ENCODE measurements at places on chromosomes 11 and 22.

DNA sequence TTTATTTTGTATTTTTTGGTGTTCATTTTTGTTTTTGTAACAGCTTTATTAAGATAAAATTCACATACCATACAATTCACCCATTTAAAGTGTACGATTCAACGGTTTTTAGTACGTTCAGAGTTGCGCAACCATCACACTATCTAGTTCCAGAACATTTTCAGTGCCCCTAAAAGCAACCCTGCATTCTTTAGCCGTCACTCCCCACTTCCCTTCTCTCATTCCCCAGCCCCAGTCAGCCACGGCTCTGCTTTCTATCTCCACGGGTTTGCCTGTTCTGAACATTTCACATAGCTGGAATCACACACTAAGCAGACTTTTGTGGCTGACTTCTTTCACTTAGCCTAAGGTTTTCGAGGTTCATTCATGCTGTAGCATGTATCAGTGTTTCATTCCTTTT lies 9.6 kb upstream of the KCNQ1OT1 start:
- no peak for DNase-seq

DNA sequence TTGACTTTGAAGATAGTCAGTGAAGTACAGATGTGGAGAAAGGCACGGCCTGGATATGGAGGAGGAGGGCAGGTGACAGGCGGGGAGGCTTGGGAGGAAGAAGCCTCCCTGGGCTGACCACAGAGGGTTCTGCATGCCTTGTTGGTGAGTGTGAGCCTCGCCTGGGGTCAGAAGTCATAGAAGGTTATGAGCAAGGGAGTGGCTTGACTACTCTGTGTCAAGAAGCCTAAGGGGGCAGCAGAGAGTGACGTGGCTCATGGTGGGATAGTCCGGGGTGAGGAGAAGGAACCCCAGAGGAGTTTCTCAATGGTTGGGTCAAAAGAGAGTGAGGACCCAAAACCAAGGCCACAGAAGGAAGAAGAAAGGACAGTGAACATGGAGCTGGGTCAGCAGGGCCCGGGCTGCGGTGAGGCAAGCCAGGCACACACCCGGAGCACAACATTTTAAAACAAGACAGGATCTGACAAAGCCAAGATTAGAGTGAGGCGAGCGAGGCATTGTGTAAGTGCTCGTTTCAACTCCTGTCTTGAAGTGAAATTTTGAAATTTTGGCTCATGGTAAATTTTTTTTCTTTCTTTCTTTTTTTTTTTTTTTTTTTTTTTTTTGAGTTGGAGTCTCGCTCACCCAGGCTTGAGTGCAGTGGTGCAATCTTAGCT lies 31.9 kb downstream of the PDGFB start:
- DNase-seq: no peak

DNA sequence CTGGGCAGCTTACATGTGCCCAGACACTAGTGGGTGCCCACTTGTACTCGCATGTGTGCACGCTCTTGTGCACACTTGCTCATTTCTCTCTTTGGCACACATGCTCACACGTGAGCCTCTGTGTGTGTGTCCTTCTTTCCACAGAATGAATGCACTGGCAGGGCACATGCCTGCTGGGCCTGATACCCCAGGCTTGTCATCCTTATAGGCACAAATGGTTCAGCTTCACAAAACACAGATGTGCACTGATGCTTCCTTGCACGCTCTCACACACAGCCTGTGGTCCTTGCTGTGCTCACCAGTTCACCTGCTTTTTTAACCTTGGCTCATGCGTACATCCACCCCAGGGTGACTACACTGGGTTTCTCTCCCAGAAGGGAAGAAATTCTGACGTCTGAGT lies 174.8 kb downstream of the BUD13 start:
- DNase-seq: no peak

GRCh38 chr11:41189701-41190436 lies 269.6 kb downstream of the LRRC4C start:
- DNase-seq: no peak

GRCh38 chr22:33299245-33299956 lies 241.2 kb upstream of the SYN3 start:
- DNase-seq: no peak

DNA sequence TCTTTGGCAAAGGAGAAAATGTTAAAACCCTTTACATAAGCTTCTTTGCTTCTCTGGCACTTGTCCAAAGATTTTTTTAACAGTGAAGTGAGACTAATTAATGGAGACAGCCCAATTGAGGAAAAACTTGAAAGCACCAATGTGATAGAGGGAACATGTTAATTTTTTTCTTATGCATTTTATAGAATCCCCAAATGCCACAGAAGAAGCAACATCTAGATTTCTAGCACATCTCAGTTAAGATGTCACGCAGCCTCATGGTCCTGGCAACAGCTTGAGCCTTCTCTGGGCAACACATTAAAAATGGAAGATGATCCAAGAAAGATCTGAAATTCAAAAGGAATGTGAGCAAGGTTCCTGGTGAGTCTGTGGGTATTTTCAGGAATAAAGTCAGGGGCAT lies 48.5 kb downstream of the PACSIN2 start:
- DNase-seq: no peak

- no peak for DNase-seq
Measured at GRCh38 chr11:92675303-92675702, 294.1 kb upstream of the MTNR1B start.

- no peak for DNase-seq
Measured at GRCh38 chr11:34366522-34366921, 8.7 kb upstream of the ABTB2 start.

GRCh38 chr22:41237707-41238569 lies 2.8 kb downstream of the CHADL start:
- peak; percentile 74 for DNase-seq

GRCh38 chr11:11231763-11232162 lies 121.3 kb downstream of the CSNK2A3 start:
- no peak for DNase-seq

DNA sequence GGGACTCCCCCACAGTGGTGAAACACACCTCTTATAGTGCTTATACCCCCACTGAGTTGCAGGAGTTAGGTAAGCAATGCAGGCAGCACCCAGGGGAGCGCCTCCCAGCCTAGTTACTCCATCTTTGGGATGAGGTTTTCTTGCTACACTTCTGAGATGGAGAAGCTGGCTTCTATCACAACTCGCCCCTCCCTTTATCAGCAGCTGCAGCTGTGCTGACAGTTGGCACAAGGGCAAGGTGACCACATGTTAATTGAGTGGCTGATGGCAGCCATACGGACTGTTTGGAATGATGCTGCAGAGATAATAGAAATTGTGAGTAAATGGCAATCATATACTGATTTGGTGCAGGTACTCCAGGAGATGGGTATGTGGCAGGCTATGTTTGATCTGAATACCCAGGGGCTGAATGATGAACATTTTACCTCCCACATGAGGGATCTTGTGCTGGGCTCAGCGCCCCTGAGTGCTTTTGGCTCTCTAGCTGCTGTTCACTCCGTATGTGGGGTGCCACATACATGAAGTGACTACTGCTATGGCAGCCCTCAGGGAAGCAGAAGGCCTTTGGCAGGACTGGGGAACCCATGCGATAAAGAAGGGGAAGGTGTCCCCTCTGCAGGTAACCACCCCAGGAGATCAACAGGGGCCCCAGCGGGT lies 29.2 kb upstream of the KCNA4 start:
- DNase-seq: no peak

DNA sequence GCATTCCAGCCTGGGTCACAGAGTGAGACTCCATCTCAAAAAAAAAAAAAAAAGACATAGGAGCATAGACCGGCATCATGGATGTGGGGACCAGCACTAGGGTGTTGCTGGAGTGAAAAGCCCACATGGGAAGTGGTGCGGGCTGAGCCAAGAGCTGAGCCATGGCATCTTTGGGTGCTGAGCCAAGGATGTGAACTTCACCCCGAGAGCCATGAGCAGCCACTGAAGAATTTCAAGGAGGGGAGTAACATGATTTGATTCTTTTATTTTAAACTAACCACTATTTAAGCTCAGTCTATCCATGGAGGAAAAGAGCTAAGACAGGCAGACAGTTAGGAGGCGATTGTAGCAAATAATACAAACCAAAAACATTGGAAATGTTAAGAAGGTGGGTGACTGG lies 57.4 kb downstream of the AHNAK start:
- no peak for DNase-seq

- DNase-seq: no peak
Measured at GRCh38 chr11:69393178-69393832, 88.2 kb upstream of the LINC01488 start.

GRCh38 chr11:117925198-117925925 lies 3.8 kb downstream of the TMPRSS13 start:
- DNase-seq: no peak

GRCh38 chr11:73267906-73268540 lies 4.1 kb upstream of the P2RY6 start:
- DNase-seq: no peak

- DNase-seq: no peak
Measured at GRCh38 chr22:26885441-26886261, 228.3 kb downstream of the MIAT start.

DNA sequence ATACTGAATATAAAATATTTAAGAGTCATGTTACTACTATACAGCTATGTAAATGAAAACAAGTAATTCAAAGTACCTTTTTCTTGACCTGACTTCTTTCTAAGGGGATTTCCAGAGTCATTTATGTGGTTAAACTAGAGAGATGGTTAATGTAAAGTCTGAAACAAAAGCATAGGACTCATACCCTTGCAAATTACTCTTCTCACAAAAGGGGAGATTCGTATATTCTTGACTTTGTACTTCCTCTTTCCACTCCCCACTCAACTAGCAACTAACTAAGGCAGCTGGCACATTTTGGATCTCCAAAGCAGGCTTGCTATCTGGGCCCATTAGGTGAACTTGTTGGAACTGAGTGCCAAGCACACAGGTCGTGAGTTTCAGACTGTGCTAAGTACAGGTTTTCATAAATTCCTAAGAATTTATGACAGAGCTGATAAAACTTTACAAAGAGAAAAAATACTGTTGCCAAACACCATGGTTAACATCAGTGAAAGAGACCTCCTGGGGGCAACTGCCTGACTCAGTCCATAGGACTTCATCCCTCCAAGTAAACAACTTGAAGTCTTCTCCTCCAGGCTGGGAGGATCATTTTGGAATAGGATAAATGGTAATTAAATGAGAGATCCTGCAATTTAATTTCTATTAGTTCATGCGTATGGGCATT lies 77.0 kb upstream of the DDI1 start:
- no peak for DNase-seq

DNA sequence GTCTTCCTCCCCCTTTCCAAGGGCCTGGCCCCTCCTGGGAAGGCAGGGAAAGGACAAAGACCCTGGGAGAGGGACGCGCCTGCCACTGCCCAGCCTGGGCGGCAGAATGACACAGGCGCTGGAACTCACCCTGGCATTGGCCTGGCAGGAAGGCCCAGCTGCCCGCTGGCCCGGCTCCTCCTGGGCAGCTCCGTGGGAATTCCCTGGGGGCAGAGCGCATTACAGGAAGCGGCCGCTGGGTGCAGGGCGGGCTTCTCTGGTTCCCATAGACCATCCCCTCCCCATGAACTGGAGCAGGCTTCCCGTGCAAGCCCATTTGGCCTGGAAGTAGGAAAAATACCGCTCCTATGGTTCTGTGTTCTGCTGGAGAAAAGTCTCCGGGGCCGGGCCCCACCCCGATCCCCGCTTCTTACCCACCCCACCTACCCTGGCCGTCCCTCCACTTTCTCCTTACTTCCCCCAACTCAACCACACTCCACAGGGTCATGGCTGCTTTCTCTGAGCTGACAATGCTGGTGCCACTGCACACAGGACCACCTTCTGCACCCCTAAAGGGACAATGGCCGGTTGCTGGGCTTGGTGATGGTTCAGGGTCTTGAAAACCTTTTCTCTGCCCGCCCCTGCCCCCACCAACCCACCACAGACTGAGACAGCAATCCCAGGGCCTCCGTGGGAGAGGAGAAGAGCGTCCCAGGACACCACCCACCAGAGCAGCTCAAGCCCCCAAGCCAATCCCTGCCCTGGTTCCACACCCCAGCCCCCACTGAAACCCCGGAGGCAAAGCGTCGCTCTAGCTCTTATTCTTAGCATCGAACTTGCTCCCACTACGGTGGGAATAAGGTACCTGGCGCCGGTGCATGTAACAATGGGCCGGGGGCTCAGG lies 58.9 kb downstream of the LINC01488 start:
- DNase-seq: no peak

GRCh38 chr11:8022876-8023275 lies 35.7 kb downstream of the EIF3F start:
- DNase-seq: no peak

- no peak for DNase-seq
Measured at GRCh38 chr11:95585069-95585751, 204.4 kb downstream of the FAM76B start.

GRCh38 chr11:116742104-116742503 lies 30.7 kb downstream of the BUD13 start:
- no peak for DNase-seq

- DNase-seq: no peak
Measured at GRCh38 chr11:113339929-113340589, 25.7 kb downstream of the TTC12 start.

DNA sequence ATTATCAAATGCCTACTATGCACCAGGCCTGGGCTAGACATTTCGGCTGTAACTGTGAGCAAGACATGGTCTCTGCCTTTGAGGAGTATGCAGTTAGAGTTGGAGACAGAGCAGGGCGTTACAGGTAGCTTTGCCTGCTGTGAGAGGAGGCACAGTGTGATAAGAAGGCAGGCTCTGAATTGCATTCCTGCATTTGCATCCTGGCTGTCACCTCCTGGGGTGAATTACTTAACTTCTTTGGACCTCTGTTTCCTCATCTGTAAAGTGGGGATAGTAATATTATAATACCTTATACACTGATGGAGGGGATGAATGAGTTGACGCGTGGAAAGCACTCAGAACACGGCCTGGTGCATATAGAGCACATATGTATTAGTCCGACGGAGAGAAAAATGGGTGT lies 118.1 kb upstream of the ARHGAP20 start:
- DNase-seq: no peak

DNA sequence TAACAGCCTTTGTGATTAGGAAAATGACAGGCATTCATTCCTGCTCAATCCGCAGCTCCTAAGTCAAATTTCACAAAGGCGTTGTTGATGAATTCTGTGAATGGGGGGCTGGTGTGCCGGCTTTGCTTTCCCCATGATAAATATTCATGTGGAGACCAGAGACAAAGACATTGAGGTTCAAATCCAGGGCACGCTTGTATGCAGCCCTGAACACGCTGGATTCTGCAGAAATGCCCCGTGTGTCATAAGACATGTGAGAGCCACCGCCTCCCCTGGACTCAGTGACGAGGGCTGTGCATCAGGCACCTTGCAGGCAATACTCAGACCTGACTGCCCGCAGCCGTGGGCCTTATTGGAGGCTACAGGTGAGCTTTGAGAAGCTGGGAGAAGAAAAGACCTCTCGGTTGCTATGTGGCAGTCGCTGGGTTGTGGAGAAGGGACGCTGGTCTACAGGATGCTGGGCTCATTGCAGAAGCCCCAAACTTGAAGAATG lies 906.2 kb downstream of the BRD1 start:
- no peak for DNase-seq

DNA sequence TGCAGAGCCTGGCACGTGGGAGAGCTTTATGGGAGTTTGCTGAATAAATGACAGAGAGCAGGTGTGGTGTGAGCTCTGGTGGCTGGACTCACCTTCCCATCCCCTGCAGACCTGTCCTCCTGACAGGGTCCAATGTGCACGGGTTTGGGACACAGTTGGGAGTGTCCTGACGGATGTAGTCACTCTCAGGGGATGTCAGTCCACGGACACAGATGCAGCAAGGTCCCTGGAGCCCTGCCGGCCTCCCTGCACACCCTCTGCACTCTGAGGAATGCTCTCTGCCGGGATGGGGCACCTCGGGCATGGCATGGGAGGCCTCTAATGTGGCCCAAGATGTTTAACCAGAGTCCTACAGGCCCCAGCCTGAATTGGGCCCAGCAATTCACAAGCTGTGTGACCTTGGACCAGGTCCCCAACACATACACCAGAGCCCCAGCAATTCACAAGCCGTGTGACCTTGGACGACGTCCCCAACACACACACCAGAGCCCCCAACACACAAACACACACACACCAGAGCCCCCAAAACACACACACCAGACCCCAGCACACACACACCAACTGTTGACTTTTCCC lies 30.0 kb upstream of the RFPL3 start:
- no peak for DNase-seq
